Hematopoietic multipotent progenitor cell treated with erythropoietin and hydrocortisone succinate and interleukin-3 and kit ligand, for 8 days (in vitro differentiated cells): ENCODE measurements at places on chromosomes 1 and 21.

- peak; percentile 61 for DNase-seq
Measured at GRCh38 chr1:218377143-218377660, 32.1 kb downstream of the TGFB2 start.

GRCh38 chr1:210132582-210132981 is 100.0 kb upstream of the SERTAD4 start:
- DNase-seq = peak; percentile 16

DNA sequence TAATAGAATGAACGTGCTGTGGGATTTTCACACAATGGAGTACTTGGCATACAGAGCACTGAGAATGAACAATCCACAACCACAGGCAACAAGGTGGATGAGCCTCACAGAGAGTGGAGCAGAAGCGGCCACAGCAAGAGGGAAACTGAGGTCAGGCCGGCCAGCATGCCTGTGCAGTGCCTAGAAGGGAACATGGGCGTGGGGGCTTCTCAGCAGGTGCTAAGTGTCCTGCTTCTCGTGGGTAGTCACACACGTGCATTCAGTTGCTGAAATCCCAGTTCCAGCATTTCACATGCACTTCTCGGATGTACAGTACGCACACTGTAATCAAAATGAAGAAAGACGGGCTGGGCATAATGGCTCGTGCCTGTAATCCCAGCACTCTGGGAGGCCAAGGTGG is 33.1 kb downstream of the WDR4 start:
- DNase-seq = no peak

DNA sequence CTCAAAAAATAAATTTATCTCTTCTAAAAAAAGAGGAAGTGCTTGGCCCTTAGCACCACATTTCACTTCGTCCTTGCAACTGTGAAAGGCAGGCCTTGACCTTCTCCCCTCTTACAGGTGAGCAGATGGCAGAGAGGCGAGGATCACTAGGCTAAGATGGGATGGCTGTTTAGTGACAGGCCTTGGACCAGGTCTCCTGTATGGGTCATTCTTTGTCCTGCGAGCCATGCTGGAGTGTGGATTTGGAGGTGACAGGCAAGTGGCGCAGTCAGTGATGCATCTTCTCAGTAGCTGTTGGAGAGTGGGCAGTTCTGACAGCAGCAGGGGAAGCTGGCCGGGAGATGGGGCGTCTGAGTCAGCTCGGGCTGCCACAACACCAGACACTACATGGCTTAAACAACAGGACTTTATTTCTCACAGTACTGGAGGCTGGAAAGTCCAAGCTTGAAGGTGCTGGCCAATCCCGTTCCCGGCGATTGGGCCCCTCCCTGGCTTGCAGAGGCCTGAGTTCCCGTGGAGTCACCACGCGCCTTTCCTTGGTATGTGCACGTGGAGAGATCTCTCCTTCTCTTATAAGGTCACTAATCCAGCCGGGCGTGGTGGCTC is 16.5 kb downstream of the SLC27A3 start:
- DNase-seq = no peak

- no peak for DNase-seq
Measured at GRCh38 chr1:67923074-67923473, 89.8 kb upstream of the GNG12 start.

GRCh38 chr1:211126622-211127021 is 7.3 kb downstream of the KCNH1 start:
- DNase-seq = no peak

DNA sequence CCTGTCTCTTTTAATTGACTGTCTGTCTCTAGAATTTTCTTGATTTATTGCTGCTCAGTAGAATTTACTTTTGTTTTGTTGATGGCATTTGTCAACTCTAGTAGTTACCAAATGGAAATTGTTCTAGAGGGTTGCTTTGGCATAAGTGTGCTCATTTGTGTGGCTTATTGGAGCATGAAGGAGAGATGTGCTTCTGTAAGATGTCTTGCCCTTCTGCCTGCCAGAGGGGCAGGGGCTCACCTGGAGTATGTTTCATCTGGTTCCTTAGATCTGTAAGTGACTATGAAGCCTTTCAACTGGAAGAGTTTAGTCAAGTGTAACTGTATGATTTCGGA is 345.5 kb downstream of the DISC1 start:
- DNase-seq = no peak

DNA sequence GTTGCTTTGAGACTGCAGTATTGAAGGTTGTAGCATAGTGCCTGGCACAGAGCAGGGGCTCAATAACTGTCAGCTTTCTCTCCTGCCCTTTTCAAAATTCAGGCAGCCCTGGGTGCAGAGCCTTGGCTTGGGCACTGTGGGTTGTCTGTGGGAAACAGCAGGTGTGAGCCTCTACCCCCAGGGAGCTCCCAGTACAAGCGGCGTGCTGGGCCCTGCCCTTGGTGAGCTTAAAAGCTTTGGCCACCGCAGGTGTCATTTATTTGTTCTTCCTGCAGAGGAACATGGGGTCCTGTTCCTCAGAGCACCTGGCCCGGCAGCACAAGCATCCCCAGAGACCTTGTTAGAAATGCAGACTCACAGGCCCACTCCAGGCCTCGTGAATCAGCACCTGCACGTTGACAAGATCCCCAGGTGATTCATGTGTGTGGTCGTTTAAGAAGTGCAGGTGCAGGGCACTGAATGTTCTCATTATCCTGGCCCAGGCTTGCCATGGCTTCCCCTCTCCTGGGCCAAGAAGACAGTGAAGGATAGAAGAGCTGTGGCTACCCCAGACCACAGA is 29.9 kb upstream of the IGSF21 start:
- DNase-seq = no peak

GRCh38 chr1:98493469-98493868 is 168.1 kb upstream of the SNX7 start:
- DNase-seq = no peak

DNA sequence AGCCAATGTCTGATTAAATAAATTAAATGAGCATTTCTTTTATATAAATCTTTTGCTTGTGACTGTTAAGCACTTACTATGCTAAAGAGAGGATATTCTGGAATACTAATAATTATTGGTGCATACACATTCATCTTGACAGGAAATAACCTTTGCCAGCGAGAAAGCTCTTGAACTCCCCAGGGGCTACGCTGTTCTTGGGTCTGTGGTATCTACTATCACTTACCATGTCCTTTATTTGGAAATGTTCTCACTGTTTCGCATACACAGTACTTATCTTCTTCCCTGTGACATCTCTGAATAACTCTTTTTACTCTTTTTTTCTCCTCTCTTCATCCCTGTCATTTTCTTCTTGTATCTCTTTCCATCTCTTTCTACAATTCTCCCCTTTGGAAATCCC is 178.7 kb downstream of the GABPA start:
- no peak for DNase-seq

DNA sequence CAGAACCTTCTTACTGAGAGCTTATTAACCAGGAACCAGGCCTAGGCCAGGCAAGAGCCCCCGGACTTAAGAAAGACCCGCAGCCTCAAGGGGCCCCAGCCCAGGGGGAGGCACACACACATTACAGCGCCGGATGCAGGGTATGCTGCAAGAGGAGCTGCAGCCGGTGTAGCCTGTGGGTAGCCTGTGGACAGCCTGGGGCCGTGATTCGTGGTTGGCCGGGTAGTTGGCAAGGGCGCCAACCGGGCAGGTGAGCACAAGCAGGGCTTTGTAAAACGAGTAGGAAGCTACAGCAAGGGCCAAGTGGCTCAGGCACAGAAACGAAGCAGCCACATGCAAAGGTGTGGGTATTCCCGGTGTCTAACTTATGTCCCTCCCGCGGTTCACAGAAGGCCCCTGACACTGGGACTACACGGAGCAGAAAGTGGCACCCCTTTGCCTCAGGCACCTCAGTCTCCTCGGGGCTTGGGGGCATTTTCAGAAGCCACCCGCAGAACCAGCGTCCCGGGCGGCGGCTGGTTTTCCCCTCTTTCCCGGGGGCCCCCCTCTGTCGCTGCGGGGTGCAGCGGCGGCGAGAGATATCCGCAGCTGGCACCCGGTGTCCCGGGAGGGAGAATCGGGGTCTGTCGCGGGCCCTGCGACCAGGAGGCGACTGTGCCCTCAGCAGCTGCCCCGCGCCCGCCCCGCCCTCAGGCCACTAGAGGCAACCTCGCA is 40.8 kb downstream of the KIAA1614 start:
- peak; percentile 16 for DNase-seq

- no peak for DNase-seq
Measured at GRCh38 chr21:29145354-29145782, 14.9 kb downstream of the MAP3K7CL start.

GRCh38 chr1:23743287-23744152 is at the start of gene ELOA:
Gene ELOA (plus strand): TSS chr1:23743471. CDS start chr1:23743504, 33 bp downstream.
- peak; percentile 73 for DNase-seq

DNA sequence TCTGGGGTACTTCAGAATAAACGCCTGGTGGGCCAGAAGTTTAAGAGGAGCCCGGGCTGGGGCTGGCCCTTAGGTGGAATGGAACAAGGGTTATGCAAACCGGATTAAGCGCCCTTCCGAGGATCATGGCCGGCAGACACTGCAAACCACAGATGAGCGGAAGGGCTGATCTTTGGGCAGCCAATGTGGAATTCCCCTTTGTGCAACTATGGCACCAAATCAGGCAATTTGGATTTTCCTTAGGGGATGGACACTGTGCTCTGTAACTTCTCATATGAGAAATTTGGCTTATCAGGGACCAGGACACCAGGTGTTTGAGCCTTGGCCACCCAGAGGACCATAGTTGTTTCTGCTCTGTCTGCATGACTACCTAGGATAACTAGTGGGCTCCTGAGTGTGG is 5.7 kb upstream of the IL10 start:
- DNase-seq = no peak

GRCh38 chr1:155816351-155816750 is 40.7 kb downstream of the GON4L start:
- no peak for DNase-seq

DNA sequence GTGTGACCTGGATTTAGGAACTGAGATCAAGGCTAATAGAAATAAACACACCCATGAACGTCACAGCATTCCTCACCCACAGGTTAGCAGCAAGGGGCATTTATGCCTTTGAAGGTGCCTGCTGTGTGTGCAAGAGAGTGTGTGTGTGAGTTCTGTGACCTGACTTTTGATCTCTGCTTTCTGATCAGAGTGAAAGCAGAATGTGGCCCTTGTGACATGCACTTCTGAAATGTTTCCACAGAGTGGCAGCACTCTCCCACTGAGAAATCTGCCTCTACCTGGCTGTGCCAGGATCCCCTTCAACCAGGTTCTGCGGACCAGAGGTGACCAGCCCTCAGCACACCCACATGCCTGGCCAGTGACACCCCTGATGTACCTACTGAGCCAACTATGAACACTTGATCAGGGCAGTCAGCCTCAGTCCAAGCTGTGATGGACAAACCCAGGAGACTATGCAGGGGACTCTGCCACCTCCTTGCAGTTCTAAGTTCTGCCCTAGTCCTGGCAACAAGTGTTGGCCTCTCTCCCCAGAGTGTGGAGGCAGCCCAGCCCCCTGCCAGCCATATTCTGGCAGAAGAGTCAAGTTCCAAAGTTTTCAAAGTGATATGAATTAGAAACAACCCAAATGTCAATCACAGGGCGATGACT is 41.0 kb downstream of the RXRG start:
- DNase-seq = peak; percentile 14
